ENCODE measurements at places on chromosomes 16 and 17. TPM values are rescaled to one million over a fixed set of nuclear protein-coding genes. Genes with fewer than 3 reads are reported as not detected.

DNA sequence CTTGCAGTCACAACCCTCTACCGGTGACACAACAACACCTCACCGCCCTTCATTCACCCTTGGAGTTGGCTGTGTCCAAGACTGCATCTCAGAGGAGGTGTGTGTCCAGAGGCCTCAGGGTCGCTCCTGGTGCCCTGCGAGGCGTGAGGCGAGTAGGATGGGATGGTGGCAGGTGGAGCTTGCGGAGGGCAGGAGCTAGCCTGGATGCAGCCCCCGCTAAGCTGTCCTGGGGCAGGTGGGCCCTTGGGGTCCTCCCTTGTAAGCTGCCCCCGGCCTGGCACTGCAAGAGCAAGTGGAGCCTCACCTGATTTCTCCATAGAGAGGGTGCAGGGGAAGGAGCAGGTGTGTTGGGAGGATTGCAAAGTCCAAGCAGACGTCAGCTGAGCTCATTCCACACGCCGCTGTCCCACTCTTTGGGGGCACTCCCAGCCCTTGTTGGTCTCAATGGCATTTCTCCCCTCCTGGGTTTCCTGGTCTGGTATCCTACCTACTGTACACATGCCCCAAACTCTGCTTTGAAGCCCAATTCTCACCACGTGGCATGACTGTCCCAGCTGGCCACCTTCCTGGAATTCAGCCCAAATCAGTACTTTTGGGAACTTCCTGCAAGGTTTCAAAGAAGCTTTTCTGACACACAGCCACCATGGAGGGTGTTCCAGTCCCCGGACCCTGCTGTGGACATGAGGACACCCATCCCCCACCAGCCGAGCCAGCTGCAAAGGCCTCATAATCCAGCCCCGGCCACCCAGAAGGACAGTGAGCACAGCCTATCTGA is 18.1 kb upstream of the ICAM2 start:
- DNase-seq: no peak

The TMIGD1 gene
- polyA plus RNA-seq: not detected

The EMP2 gene
- polyA plus RNA-seq: 68.0 TPM

The GPRC5C gene
- 30.1 TPM for polyA plus RNA-seq

GRCh38 chr16:2485811-2486507 is 11.0 kb downstream of the TBC1D24 start:
- DNase-seq: no peak

The GLIS2 gene
- 29.0 TPM for polyA plus RNA-seq

DNA sequence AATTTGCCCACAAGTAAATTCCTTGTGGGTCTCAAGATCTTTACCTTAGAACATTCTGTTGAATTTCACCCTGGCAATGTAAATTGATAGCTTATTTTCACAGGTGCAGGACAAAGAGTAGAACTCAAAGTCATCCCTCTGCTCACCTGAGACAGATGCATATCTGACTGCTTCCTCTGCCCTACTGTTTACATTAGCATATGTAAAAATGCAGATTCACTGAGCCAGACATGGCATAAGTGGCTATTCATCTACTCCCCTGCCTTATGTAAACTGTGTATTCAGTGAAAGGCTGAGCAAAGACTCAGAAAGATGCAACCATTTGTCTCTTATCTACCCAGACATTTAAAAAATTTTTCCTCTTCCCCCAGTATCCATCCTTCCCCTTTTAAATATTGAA is 22.3 kb upstream of the MILR1 start:
- DNase-seq: no peak

DNA sequence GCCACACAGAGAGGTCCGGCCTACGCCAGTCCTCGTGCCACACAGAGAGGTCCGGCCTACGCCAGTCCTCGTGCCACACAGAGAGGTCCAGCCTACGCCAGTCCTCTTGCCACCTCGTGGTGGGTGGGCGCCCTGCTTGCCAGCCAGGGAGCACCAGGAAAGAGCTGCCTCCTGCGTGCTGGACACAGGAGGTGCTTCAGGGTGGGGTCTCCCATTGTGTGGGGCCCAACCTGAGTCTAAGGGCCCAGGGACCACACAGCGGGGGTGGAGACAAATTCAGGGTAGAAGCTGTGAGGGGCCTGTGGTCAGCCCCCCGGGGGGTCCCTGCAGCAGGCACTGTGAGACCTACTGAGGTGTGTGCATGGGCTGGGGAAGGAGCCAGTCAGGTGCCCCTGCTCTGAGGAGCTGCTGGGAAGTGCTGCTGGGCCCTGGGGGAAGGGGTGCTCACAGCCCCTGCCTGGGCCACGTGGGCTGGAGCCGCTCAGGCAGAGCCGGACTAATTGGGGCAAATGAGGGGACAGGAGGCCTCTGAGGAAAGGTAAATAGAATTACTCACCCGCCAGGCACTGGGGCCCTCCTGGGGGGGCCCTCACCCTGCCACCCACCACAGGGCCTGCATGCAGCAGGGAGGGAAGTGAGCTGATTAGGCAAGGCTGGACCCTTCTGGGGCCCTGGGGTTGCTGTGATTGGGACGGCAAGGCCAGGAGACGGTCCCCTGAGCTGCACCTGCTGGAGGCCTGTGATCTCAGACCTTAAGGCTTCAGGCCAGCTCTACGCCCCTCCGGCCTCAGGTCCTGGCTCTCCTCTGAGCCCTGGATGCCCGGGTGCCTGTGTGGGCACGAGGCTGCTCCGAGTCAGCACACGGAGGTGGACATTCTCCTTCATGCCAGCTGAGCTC is 11.0 kb downstream of the GCGR start:
- no peak for DNase-seq

GRCh38 chr17:27239046-27239445 is 54.9 kb upstream of the WSB1 start:
- DNase-seq: no peak

DNA sequence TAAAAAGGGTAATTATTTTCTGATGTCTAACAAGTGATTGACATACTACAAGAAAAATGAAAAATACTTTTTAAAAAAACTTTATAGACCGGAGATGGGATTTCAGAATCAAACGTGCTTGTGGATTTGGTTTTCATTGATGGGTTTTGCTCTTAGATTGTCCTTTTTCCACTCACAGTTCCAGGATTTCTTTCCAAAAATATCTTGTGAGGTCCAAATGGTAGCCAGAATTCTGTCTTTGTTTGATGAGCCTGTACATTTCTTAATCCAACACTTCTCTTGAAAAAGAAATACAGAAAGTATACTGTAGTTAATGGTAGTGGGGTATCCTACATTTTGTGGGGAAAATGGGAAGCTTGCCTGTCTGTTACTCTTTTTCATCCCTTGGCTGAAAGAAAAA is 329.3 kb downstream of the KCNJ2 start:
- DNase-seq: peak; percentile 10

DNA sequence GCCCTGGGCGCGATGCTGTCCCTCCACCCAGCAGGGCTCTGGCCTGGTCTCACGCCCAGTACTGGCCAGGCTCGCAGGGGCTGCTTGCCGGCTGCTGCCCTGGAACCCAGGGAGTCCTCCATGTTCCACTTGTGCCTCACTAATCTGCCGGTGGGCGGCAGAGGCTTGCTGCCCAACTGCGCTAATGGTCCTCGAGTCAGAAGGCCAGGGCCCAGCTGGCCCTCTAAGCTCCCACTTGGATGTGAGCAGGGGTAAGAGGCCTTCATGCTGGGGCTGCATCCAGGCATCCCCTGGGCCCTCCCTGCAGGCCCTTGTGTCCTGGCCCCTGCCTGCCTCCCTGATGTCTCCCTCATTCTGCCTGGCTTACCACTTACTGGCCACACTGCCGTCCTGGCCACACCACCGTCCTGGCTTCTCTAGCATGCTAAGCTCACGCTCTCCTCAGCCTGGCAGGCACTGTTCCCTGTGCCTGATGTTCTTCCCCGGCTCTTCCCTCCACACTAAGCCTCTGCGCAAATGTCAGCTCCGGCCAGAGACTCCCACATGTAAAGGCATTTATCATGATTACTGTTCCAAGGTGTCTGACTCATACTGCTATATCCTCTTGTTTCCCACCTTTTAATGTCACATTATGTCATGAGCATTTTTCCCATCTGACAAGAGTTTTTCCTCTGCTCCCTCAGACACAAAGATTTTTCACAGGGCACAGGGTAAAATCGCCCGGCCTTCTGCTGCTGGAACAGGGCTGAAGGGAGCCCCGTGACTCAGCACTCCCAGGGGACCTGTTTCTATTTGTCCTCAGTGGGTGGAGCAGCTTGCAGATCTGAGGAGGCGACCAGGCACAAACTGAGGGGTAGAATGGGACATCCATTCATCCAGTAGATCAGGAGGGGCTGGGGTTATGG is 15.9 kb downstream of the B9D1 start:
- DNase-seq: peak; percentile 66

- no peak for DNase-seq
Measured at GRCh38 chr16:49537924-49538459, 164.4 kb downstream of the C16orf78 start.

DNA sequence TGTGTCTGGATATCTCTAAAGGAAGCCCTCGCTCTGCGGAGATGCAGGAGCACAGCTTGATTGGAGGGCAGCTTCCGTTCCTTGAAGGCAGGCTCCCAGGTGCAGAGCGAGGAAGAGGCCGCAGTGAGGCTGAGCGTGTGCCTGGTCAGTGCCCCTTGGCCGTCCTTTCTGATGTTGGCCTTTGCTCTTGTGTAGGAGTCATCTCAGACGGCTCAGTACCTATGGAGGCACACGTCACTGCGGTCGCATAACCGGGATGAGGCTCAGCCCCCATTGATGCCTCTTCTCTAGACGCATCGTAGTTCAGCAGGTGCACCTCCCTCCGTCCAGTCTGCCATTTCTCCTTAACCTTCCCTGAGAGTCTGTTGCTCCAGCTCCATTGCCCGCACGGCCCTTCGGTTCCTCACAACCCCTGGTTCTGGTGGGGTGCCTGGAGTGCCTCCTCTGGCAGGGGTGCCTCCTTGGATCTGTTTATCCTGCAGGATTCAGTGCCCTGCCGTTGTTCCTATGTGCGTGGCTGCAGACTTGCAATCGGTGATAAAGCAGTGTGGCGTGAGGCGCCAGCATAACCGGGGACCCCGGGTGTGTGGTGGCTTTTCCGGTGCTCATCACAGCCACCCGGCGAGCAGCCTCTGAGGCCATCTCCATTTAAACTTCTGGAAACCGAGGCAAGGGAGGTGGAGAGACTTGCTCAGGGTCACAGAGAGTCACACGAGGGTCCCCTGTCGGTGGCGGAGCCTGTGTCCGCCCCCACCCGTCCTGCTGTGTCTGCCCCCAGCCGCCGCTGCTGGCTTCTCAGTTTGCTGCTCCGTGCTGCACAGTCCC is 188.8 kb upstream of the CHMP6 start:
- no peak for DNase-seq

DNA sequence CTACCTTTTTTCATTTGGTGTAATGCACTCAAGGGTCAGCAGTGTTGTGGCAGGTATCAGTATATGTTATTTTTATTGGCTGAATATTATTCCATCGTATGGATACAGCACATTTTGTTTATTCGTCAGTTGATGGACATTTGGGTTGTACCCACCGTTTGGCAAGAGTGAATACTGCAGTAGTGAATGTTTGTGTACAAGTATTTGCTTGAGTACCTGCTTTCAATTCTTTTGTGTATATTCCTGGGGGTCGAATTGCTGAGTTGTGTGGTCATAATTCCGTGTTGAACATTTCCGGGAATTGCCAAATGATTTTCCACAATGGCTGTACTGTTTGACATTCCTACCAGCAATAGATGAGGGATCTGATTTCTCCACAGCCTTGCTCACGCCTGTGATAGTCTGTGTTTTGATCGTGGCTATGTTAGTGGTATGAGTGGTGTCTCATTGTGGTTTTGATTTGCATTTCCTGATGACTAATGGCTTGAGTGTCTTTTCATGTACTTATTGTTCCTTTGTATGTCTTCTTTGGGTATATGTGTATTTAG is 108.4 kb downstream of the OR1D5 start:
- DNase-seq: peak; percentile 80

The SLC38A8 gene
- not detected for polyA plus RNA-seq

DNA sequence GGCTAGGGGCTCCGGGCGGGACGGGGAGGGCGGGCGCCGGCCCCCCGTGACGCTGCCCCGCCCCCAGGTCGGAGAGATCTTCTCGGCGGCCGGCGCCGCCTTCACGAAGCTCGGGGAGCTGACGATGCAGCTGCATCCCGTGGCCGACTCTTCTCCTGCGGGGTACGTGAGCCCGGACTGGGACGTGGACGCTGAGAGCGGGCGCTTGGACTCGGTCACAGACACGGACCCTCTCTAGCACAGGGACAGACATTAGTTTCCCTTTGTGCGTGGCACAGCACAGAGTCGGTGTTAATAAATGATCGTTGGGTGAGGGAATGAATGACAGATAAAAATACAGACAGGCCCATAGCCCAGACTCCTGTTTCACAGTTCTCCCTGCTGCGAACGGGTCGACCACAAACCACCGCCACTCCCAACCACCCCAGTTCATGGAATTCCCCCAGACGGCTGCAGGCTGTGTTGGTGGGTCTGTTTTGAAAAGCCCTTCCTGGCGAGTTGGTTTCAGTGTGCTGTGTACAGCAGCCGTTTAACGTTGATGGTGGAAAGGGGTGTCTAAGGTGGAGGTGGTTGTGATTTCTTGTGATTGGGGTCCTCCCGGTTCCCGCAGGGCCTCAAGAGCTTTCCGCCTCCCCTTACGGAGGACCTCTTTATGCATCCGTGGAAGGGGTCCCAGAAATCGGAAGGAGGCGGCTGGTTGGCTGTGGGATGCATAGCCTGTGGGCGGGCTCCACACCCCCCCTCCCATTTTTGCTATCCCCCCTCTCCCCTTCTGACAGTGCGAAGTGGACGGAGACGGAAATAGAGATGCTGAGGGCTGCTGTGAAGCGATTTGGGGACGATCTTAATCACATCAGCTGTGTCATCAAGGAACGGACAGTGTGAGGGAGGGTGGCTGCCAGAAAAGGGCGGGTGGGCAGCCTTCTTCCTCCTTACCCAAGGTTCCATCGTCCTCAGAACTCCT is 2.9 kb downstream of the RNASEK start:
- peak; percentile 30 for DNase-seq

The KRTAP3-2 gene
- 0.80 TPM for polyA plus RNA-seq

GRCh38 chr17:42399121-42399520 is 10.9 kb upstream of the STAT3 start:
- no peak for DNase-seq

The ULK2 gene
- 22.1 TPM for polyA plus RNA-seq

The SEZ6L2 gene
- polyA plus RNA-seq: 0.87 TPM
